Choroid plexus epithelial cell (primary cell): ENCODE measurements at places on chromosomes 4 and X.

GRCh38 chr4:7170012-7170411 lies 22.3 kb upstream of the SORCS2 start:
- no peak for DNase-seq

- DNase-seq, result peak; percentile 40
Observed at GRCh38 chr4:20368926-20369325, 117.2 kb downstream of the SLIT2 start.

- peak; percentile 17 for DNase-seq
Observed at GRCh38 chr4:71338846-71339593, at the start of gene SLC4A4. TSS of gene SLC4A4 (plus strand) at chr4:71339020.

- no peak for DNase-seq
Observed at GRCh38 chr4:182257503-182257902, 14.3 kb downstream of the TENM3 start.

GRCh38 chrX:45598861-45599260 lies 398.2 kb upstream of the DIPK2B start:
- DNase-seq, result peak; percentile 88

GRCh38 chrX:101057093-101057714 lies 5.3 kb upstream of the TRMT2B start:
- DNase-seq, result peak; percentile 33

GRCh38 chr4:2941138-2942036 lies 21.8 kb downstream of the NOP14 start:
- DNase-seq, result no peak

DNA sequence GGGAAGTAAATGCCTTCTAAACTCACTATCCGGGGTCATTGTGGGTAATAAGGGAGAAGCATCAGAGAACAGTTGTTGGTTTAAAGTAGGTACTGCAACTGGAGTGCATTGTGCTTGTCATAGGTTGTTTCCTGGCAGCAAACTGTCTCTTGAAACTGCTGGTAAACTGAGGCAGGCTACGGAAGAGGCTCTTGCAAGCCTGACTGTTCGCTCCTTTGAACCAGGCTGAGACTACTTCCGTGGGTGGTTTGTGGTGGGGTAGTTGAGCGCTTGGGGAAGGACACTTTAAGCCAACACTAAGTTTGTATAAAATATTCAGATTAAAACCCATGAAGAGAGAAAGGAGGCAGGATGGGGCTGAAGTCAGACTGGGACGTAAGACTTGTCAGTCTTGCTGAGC lies 45.2 kb upstream of the WDR1 start:
- DNase-seq, result no peak

DNA sequence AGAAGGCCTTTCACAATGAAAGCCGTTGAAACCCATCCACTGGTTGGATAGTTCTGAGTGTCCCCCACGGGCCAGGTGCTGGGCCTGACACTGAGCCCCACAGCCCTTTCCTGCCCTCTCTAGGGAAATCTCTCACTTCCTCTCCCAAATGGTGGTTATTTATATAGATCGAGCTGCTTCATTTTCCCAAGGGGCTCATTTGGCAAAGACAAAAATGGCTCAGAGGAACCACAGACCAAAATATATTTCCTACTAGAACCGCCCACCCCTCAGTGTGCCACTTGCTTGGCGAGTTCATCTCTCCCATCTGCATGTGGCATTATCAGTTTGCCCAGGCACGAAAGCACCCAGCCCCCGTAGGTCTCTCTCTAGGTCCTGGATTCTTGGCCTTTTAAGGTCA lies 53.3 kb upstream of the STIM2 start:
- no peak for DNase-seq

DNA sequence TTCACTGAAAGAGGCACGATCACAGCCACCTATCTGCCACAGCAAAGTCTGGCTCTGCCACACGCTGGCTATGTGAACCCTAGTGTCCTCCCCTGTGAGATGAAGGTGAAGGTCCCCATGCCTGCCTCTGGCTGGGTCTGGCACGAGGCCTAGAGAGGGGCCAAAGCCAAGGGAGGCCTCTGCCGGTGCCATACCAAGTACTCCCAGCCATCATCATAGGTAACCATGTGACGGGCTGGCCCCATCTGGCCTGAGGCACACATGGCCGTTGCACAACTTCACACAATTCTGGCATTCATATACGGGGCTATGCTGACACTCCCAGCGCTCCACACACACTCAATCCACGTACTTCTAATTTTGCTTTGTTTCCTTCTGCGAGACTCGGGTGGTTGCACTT lies 15.3 kb downstream of the NOP14 start:
- DNase-seq, result no peak

- peak; percentile 57 for DNase-seq
Observed at GRCh38 chrX:48972220-48973164, 848 bp upstream of the KCND1 start.

DNA sequence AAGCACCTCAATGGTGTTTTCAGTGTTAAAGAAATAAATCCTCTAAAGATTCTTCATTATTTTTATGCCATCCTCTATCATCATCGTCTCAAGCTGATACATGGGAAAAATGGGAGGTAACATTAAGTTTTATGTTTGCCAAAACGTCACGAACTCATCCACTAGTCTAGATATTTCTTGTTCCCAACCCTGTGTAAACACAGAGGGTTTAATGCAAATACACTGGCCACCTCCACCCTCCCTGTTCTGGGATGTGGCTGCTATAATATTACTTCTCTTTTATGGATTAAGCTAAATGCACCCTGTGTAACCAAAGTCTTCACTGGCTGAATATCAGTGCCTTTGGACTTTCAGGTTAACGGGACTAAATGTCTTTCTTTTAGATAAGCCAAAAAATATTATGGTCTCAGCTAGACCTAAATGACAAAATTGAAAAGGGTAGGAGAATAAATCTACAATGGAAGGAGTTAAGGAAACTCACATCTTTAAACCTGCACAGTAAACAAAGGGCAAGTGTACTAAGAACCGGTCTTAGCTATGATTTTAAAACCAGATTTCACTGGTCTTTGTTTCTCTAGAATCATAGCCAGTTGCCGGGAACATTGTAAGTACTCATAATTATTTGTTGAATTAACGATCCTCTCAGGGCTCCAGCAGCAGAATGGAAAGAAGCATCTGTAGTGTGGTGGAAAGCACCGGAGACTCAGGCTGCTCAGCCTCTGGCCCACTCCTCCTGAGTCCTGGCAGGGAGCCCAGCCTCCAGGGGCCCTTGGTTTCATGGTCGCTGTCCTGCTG lies 103.5 kb upstream of the NOCT start:
- peak; percentile 54 for DNase-seq

DNA sequence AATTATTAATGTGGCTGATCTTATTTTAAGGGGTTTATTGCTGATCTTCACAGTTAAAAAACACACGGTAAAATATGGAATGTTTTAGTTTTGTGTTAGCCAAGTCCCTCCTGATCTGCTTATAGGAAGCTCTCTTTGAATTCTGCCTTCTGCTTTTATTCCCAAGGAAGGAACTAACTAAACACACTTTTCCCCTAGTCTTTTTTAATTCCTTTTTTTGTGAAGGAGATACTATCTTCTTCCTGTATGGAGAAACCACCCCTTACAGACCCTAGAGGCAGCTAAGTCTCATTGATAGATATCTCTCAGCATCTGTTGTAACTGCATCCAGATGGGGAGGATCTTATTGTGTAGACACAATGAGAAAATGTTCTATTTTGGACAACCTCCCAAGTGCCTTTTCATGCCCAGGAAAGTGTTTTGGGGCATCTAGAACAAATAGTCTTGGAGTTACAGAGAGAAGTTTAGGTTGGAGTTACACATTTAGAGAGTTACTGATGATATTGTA lies 64.4 kb downstream of the AFF1 start:
- no peak for DNase-seq

DNA sequence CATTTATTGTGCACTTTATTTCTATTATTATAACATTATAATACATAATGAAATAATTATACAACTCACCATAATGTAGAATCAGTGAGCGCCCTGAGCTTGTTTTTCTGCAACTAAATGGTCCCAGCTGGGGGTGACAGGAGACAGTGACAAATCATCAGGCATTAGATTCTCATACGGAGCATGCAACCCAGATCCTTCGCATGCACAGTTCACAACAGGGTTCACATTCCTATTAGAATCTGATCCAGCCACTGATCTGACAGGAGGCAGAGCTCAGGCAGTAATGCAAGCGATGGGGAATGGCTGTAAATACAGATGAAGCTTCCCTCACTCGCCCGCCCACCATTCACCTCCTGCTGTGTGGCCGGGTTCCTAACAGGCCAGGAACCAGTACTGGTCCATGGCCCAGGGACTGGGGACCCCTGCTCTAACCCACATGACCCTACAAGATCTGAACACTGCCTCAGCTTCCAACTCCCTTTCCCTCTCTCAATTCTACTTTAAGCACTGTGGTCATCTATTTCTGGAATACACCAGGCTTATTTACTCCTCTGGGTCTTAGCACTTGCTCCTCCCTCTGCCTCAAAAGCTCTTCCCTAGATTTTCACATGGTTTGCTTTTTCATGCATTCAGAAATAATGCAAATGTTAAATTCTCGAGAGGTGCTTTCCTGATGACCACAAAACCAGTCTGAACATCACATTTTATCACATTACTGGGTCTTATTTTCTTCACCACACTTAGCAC lies 166.8 kb upstream of the HCCS start:
- DNase-seq, result no peak

GRCh38 chr4:185224597-185224996 lies 15.2 kb downstream of the SNX25 start:
- peak; percentile 18 for DNase-seq

GRCh38 chr4:118759481-118759880 lies 74.3 kb downstream of the METTL14 start:
- DNase-seq, result no peak

DNA sequence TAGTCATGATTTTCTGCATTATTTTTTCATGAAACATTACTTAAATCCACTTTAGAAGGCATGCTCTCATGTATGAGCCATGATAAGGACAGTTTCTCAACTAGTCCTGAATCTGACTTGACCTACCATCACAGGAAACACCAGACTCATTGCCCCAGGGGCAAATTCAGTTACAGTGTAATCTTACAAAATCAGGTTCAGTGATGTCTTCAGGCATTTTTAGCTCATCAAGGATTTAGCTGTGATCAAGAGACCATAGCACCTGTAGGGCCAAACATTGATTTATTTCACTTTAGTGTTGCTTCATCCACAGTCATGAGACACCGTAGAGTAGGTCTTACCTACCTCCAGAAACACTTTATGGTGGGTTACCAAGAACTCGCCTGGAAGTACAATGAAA lies 3.1 kb upstream of the TASL start:
- DNase-seq, result no peak

- no peak for DNase-seq
Observed at GRCh38 chrX:42027367-42028000, 104.1 kb upstream of the CASK start.

GRCh38 chr4:87758270-87758669 lies 41.1 kb upstream of the IBSP start:
- peak; percentile 6 for DNase-seq

DNA sequence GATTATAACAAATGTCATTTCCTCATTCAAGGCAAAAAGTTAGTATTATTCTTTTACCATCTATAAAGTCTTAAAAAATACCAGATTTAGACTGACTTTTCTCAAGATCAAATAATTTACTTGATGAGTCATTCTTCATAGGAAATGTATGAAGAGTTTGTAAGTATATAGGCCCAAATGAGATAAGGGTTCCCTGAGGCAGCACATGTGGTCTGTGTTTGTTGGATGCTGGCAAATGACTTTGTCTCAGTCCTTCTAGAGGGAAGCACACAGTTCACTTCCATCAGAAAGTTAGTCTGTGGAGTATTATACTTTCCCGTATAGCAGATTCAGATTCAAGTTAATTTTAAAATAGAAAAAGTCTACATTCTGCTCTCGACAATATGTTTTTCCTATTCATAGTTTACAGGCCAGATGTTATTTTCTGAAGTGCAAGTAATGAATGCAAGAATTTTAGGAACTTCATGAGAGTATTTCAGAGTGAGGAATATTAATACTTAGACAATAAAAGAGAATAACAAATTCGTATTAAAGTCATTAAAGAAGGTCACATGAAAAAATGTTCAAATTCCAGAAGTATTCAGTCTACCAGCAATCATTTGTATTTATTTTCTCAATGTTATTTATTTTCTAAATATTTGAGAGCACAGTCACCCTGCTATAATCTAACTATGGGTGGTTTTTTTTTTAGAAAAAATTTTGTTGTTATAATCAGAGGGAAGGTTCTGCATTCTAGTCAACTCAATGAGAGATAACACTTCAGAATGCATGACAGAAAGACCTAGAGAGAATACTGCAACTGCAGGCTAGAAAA lies 601.8 kb upstream of the ZFP42 start:
- peak; percentile 7 for DNase-seq
